ENCODE measurements at places on chromosomes 16 and 17.

GRCh38 chr16:9911989-9912388, 270.2 kb downstream of the GRIN2A start:
- DNase-seq = no peak

DNA sequence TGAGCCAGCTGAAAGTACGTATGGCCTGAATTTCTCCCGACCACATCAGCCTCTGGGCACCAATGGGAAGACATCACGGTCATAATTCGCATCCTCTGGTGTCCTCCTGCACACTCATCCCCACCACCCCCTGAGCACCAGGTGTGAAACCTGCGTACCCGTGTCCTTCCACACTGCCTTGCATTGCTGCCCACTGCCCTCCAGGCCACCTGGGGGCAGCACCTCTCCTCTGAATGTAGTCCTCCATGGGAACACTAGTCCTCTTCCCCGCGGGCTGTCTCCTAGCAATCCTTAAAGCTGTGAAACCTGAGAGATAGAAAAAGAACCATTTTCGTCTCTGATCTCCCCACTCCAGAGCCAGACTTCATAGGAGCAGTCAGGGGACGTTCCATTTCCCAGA, 125.5 kb downstream of the ZNF18 start:
- no peak for DNase-seq

DNA sequence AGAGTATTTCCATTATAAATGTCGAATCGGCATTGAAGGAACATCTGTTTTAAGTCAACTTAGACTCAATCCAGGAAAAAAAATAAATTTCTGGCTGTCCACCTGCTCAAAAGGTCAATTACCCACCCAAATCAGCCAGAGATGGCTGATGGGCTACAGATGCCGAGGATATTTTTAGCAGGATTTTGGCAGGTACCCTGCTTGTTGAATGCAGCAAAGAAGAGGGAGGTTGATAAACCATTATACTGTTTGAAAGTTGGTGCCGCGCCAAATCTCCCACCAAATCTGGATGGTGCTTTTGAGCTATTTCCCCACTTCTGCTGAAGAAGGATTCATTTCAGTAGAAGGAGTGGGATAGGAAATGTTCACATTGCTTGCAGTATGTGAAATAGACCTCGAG, 537.7 kb downstream of the MAF start:
- DNase-seq = no peak

- no peak for DNase-seq
Observed at GRCh38 chr16:10666291-10666690, 28.4 kb downstream of the TEKT5 start.

DNA sequence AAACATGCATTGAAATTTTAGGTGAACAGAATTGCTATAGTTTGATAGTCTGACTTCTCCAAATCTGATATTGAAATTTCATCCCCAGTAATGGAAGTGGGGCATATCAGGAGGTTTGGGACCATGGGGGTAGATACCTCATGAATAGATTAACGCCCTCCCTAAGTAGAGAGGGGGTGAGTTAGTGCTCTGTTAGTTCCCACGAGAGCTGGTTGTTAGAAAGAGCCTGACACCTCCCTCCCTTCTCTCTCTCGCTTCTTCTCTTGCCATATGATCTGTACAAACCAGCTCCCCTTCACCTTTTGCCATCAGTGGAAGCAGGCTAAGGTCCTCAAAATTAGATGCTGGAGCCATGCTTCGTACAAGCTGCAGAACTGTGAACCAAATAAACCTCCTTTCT, 78.8 kb downstream of the BRIP1 start:
- DNase-seq = no peak

DNA sequence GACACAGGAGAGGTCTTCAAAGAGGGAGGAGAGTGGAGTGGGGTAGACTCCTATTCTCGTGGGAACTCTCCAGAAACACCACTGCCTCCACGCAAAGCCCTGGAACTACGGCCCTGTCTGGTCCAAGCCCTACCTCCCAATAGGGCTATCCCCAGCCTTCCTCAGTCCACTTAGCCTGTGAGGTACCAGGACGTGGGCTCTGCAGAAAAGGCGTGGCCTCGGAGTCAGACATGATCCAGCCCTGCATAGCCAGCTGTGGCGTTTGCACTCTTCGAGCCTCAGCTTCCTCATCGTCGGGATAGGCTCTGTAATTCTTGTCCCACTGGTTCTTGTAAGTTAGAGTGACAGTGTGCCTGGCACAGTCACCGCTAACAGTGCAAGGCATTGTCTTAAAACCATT, 13.8 kb downstream of the ENDOV start:
- DNase-seq = no peak

- no peak for DNase-seq
Observed at GRCh38 chr17:71315568-71315967, 805.3 kb upstream of the SOX9 start.

- no peak for DNase-seq
Observed at GRCh38 chr17:70099294-70099693, 24.3 kb downstream of the KCNJ16 start.

- no peak for DNase-seq
Observed at GRCh38 chr17:76384987-76385891, 830 bp downstream of the SPHK1 start.

GRCh38 chr16:16025214-16025968, 76.0 kb downstream of the ABCC1 start:
- DNase-seq = peak; percentile 4

GRCh38 chr16:50644729-50645128, 36.4 kb downstream of the SNX20 start:
- no peak for DNase-seq

GRCh38 chr17:60720763-60721531, 43.3 kb downstream of the BCAS3 start:
- DNase-seq = peak; percentile 33

- DNase-seq = peak; percentile 92
Observed at GRCh38 chr17:56690441-56691291, 97.2 kb downstream of the NOG start.

GRCh38 chr16:47887496-47887895, 268.3 kb downstream of the ABCC12 start:
- DNase-seq = no peak

DNA sequence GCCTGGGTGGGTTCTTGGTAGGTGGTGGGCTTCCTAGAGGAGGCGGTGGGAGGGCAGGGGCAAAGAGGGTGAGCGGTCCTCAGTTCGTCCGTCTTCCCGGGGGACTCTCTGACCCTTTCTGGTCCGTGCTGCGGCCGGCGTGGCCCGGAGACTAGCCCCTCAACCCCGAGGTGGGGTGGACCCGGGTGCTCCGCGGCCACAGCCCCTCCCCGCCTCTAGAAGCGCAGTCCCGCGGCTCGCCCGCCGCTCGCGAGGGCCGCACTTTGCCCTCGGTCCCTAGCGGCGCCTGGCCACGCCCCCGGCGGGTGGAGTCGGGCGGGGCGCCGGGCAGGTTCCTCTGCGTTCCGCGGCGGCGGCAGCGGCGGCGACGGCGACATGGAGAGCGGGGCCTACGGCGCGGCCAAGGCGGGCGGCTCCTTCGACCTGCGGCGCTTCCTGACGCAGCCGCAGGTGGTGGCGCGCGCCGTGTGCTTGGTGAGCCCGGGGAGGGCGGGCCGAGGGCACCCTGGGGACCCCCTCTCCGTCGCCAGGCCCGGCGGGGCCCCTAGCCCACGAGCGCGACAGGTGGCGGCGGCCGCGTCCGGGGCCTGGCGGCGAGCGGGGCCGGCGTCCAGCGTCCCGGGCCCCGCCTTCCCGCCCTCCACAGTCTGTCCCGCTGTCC, at the start of gene SYNGR2:
Gene SYNGR2, plus strand, starts transcription at position 340 of the 661 bp plus-strand sequence. Its CDS starts 36 bp downstream, at position 376.
- peak; percentile 91 for DNase-seq

GRCh38 chr16:79571065-79571902, 29.3 kb downstream of the MAF start:
- DNase-seq = no peak

DNA sequence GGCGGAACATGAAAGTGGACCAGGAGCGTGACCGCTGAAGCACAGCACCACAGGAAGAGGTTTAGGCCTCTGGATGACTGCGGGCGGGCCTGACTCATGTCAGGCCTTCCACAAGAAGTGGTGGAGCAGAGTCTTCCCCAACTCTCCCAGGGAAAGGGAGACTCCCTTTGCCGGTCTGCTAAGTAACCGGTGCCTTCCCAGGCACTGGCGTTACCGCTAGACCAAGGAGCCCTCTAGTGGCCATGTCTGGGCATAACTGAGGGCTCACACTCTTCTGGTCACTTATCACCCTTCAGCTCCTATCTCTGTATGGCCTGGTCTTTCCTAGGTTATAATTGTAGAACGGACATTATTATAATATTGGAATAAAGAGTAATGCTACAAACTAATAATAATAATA, 1931.9 kb downstream of the TP53TG3F start:
- peak; percentile 36 for DNase-seq

Data from NCI-H446 (cell line).